Activated T-helper 1 cell treated with anti-CD3 and anti-CD28 coated beads, Interleukin-2, amount 50 U/mL, for 16 hours (primary cell): ENCODE measurements at places on chromosomes 11 and 22.

GRCh38 chr11:118448294-118448693 is 12.0 kb downstream of the KMT2A start:
- DNase-seq, result no peak

GRCh38 chr11:8003187-8003586 is 16.1 kb downstream of the EIF3F start:
- no peak for DNase-seq

DNA sequence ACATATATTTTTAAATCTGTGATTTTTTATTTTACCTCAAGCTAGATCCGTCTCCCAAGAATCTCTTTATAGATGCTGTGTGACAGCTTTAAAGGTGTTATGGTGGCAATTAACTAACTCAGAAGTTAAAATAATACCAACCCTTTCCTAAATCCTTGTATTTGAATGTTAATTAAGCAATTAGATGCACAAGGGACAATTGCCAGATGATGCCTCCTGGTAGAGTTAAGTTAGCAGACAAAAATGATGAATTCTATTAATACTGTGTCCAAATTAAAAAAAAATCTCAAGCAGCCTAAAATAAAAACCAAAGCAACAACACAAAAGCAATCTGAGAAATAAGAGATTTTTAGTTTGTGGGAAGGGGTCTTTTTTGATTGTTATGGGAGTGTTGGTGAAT is 78.9 kb downstream of the FANCF start:
- DNase-seq, result no peak

DNA sequence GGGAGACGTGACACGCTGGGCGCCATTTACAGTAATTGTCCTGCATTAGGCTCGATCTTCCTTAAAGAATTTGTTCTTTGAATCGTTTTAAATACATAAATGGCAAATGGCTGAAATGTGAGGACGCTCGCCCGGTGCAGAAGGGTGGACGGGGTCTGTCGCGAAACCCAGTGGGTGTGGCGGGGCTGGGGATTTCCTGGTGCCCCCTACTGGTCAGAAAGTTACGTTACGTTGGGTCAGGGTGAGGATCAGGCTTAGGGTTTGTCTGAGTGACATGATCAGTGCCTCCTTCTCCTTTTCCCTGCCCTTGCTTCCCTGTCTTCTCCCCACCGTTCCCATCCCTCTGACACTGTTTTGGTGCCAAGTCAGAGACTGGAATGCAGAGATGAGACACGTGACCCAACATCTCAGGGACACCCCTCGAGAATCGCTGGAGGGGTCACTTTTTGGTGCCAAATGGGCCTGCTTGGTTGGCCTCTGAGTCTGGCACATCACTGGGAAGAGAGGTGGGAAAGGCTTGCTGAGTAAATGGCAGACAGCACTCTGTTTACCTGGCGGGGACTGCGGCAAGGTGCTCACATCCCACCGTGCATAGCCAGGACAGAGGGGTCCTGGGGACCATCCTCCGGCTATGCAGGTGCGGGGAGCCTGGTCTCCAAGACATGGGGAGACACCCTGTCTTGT is 1107.6 kb downstream of the BRD1 start:
- no peak for DNase-seq

DNA sequence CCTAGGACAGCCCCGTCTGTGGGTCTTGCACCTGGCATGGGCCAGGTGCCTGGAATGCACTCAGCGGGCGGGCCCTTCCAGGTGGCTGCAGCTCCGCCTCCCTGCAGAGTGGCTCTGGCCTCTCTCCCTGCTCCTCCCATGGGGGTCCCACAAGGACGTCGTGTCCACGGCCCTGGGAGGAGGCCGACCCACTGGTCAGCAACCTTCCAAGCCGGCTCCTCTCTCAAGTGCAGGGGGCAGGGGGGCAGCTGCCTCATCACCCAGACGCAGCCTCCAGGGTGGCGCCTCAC is 41.9 kb downstream of the CERK start:
- no peak for DNase-seq

GRCh38 chr11:59267736-59268475 is 55.2 kb upstream of the MPEG1 start:
- no peak for DNase-seq

- no peak for DNase-seq
Measured at GRCh38 chr11:8641332-8641731, 41.1 kb downstream of the TRIM66 start.

DNA sequence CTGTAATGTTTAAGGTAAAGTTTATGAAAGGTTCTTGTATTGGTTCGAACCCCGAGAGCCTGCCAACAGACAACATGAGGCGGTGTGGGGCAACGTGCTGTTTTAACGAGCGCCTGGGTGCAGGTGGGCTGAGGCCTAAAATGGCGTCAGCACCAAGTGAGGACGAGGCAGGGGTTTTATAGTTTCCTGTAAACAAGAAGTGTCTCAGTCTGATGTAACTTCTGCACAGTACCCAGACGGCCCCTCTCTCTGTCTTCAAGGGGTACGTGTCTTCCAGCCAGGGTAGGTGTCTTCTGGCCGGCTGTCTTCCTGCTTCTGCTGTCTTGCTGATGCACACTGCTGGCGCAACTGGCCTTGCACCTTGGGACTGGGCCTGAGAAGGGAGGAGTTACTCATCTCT is 2.7 kb downstream of the PPFIBP2 start:
- DNase-seq, result no peak

- no peak for DNase-seq
Measured at GRCh38 chr11:64998141-64998540, 1.4 kb upstream of the BATF2 start.

DNA sequence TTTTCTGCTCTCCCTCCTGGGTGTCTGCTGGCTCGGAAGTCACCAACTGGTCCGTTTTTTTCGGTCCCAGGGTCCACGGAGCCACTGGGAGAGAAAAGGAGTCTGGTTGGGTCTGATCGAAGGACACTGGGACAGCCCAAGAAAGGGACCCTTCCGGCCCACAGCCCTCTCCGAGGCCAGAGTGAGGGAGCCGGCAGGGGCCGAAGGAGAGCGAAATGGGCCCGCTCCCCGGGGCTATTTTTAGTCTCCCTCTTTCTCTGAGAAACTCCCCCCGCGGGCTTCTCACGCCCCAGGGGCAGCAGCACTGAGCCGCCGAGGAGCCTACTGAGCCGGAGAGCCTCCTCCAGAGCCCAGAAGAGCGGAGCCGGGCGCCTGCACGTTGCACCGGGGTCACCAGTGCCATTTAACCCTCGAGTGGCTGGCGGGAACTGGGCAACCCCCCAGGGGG is 1.9 kb downstream of the ESAM start:
- no peak for DNase-seq

GRCh38 chr11:76661306-76661751 is 9.2 kb downstream of the LRRC32 start:
- no peak for DNase-seq

GRCh38 chr11:122851366-122851966 is 13.2 kb downstream of the CRTAM start:
- no peak for DNase-seq

- no peak for DNase-seq
Measured at GRCh38 chr22:19187716-19188563, 9.4 kb upstream of the SLC25A1 start.

DNA sequence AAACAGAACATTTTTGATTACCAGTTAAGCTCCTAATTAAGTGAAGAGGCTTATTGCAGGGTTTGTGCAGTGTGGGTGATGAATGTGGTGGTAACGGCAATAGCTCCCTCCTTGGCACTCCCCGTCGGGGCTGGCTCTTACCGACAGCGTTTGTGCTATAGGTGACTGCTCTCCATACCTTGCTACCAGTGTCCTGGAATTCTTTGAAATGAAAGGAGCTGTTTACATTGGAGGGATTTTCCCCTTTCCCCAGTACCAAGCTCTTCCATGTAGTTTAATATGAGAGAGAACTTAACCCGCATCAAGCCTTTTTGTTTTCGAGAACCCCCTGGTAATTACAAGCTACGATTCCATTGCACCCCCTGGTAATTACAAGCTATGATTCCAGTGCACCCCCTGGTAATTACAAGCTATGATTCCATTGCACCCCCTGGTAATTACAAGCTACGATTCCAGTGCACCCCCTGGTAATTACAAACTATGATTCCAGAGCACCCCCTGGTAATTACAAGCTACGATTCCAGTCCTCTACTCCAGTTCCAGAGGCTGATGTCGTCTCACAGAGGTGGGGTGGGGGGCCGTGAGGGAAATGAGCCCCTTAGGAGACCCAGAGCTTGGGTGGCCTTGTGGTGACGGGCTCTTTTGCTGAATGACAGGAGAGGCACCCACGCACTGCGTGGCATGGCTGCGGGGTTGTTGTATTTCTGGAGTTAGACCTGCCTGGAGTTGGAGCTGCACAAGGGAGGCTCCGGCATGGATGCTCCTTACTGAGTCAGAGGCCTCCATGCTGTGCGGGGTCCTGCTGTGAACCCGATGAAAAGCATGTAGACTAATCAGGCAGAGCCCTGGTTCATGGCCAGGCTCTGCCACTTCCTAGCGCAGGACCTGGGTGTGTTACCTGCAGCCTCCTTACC is 205.3 kb downstream of the TBC1D22A start:
- DNase-seq, result no peak

DNA sequence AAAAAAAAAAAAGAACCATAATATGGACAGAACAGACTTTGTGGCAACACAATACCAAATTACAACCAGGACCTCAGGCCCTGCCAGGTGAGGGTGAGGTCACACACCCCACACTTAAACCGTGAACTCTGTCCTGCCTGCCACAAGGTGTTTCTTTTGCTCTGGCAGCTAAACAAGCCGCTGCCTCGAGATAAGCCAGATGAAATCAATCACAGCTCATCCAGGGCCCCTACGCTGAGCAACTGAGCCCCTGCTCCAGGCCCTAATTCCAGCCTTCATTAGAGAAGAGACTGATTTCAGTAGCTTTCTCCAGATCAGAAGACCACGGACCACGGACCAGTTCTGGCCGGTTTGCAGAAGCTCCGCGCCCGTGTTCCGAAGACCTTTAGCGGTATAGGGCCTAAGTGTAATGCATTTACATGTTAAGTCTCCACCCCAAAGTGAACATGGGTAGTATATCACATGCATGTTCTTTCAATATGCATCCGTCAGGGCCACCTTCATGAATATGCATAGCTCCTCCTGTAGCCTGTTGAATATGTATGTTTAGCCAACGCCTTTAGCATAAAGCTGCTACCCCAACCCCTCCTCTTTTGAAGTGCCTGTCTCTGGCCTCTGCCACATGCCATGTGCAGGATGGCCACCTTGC is 14.8 kb upstream of the RAC2 start:
- DNase-seq, result no peak

GRCh38 chr11:134252346-134253187 is 585 bp downstream of the THYN1 start:
- no peak for DNase-seq

GRCh38 chr11:41313226-41313625 is 146.2 kb downstream of the LRRC4C start:
- no peak for DNase-seq

DNA sequence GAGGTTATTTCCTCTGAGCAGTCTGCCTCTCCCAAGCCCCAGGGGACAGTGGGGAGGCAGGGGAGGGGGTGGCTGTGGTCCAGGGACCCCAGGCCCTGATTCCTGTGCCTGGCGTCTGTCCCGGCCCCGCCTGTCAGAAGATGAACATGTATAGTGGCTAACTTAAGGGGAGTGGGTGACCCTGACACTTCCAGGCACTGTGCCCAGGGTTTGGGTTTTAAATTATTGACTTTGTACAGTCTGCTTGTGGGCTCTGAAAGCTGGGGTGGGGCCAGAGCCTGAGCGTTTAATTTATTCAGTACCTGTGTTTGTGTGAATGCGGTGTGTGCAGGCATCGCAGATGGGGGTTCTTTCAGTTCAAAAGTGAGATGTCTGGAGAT is 3.1 kb downstream of the PIM3 start:
- no peak for DNase-seq

GRCh38 chr11:60762851-60763691 is 6.4 kb downstream of the MS4A15 start:
- DNase-seq, result no peak

DNA sequence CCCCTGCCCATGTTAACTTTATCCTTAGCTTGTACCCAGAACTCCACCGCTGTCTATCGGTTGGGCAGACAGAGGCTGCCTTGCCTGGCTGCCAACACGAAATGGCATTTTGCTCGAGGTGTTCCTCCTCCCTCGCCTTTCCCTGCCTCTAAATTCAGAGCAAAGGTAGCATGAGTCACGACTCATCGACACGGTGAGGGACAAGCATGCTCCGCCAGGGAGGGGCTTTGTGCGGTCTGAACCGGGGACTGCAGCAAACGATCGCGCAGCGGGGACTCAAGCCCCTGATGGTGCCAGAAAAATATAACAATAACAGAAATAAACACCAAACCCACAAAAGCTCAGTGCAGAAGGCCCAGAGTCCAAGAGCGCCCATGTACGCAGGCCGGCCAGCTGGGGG is 52.3 kb downstream of the RTL6 start:
- DNase-seq, result no peak
